Sciatic nerve (tissue), 2 donors: ENCODE measurements at places on chromosomes 11 and 22.

DNA sequence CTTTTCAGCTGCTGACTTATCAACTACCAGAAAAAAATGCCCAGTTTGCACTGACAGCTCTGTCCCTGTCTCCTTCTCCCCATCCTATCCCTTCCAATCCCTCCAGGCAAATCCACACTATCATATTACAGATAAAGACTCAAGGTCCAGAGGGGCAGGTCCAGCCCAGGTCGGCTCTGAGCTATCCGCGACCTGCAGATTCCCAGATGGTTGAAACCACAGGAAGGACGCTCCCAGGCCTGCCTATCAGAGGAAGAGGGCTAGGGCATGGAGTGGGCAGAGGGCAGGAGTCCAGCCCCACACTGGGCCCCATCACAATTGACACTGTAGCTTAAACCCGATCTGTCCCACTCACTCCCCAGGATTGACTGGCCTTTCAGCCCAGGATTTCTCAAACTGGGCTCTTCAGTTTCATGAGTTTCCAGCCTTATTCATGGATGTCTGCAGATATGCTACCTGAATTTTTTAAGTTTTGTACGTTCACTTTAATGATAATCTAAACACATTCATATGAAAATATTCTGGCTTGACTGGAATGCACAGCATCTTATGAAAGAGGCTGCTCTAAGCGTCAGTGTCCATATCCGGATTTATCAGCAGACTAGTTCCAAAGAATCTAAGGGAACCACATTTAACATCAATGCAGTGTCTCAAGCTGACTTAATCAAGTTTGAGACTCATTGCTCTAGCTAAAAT lies 16.4 kb upstream of the FCHSD2 start:
- no peak for DNase-seq

GRCh38 chr11:2885017-2885677 lies 428 bp downstream of the CDKN1C start:
- peak; percentile 81 for DNase-seq

DNA sequence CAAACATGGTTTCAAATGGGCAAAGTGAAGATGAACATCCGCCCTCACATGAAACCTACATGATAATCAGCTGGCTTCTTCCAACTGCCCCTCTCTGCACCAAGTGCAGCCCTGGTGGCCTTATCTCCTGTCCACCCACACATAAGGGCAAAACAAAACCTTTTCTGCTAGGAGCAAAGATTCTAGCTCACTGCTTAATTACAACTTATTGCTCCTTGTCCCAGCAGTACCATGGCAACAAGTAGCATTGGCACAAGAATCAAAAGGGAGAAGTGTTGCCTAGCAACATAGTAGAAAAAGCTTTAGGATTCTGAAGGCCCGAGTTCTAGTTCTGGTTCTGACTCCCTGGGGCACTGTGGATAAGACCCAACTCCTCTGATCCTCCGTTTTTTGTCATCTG lies 68.7 kb upstream of the BMAL1 start:
- DNase-seq, result no peak

- DNase-seq, result no peak
These were observed 93.5 kb downstream of the MYEOV start for GRCh38 chr11:69387409-69387885.

GRCh38 chr22:49667236-49667635 lies 160.4 kb downstream of the BRD1 start:
- DNase-seq, result peak; percentile 61

DNA sequence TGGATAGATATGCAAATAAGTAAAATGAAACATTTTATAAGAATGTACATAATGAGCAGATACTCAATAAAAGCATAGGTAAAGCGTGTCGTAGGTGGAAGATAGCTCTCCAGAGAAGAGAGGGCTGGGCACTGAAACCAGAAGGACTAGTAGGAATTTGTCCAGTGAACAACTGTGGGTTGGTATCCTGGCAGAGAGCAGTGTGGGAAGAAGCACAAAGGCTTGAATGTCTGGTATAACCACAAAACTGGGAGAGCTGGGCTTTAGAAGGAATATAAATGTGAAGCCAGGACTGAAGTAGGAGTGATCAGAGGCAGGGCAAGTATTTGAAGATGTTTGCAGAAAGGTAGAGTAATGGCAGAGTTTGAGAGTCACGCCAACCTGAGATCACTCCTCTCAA lies 33.1 kb upstream of the CARD16 start:
- no peak for DNase-seq

DNA sequence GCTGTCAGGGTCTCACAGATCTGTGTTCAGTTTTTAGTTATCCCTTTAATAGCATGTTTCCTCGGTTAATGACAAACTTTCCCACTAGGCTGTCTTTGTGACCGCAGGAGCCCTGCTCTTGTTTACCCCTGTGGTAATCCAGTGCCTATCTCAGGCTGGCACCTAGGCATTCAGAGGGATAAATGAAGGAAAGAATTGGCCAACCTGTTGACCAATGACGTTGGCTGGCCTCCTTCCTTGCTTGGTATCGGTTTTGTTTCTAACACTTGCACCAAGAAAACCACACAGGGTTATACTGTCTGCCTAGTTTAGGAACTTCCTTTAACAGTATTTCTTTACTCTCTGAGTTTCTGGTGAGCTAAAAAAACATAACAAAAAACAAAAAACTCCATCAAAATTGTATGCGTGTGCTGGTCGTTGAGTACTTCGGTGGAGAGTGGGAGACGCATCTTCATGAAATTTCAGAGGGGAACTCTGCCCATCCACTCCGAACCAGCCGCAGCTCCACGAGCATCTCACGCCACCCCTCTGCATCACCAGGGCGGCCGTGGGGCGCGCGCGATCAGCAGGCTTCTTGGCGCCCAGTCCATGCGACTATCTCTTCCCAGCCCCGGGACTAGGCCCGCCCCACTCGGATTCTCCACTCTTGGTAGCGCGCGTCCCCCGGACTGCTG lies 563 bp upstream of the ENDOD1 start:
- no peak for DNase-seq

DNA sequence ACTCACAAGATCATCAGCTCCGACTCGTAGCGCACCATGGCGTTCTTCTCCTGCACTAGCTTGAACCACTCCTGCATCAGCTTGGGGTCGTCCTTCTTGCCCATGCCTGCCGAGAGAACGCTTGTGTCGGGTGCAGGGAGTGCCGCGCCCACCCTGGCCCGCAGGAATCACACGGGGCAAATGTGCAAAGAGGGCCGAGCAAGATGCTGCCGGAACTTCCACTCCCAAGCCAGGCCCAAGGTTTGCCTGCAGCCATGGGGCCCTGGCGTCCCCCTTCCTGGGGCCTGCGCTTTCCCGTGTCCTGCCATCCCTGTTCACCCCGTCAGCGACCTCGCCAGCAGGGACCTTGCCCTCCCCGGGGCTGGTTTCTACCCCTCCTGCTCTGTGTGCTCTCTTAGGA lies 16.9 kb upstream of the BID start:
- DNase-seq, result no peak

DNA sequence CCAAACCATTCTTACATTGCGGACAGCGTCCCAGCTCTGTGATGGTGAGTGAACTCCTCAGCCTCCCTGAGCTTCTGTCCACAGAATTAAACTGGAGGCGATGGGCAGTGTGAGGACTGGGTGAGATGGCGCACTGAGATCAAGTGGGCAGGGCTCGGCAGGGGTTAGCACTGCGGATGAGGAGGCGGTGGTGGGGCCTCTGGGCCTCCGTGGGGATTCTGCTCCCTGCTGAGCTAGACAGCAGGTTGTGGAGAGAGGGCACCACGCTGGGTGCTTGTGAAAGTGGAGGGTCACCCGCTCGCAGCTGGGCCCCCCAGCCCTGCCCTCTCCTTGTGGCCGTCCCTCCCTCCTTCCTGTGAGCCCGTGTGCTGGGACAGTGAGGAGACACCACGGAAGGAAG lies 25.6 kb upstream of the PARVG start:
- DNase-seq, result no peak
